NK-92 treated with Interleukin-12 subunit alpha and Interleukin-12 subunit beta, amount 100 ng/mL, for 24 hours (cell line): ENCODE measurements at places on chromosomes 5 and 9.

- no peak for DNase-seq
Observed at GRCh38 chr9:129720865-129721545, 31.8 kb downstream of the PTGES start.

DNA sequence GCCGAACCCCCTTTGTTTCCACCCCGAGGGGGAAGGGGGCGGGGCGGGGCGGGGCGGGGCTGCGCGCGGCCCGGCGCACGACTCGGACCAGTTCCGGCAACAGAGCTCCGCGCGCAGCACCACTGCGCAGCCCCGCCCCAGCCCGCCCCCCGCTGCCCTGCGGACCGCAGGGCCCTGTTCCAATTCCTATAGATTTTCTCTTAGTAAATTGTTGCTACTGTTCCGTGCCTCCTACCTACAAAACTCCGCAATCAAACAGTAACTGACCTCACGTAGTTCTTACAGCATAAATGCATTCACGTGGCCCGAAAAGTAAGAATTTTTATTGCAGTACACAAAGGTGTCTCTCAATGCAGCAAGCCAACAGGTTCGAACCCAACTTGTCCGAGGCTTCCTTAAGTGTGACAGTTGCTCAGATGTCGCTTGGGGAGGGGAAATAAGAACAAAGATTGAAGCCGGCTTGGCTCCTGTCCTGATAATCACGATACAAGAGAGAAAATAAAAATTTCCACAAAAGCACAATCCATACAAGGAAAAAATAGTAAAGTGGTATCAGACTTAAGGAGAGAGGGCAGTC, 1.2 kb upstream of the RNF38 start:
- peak; percentile 94 for DNase-seq

DNA sequence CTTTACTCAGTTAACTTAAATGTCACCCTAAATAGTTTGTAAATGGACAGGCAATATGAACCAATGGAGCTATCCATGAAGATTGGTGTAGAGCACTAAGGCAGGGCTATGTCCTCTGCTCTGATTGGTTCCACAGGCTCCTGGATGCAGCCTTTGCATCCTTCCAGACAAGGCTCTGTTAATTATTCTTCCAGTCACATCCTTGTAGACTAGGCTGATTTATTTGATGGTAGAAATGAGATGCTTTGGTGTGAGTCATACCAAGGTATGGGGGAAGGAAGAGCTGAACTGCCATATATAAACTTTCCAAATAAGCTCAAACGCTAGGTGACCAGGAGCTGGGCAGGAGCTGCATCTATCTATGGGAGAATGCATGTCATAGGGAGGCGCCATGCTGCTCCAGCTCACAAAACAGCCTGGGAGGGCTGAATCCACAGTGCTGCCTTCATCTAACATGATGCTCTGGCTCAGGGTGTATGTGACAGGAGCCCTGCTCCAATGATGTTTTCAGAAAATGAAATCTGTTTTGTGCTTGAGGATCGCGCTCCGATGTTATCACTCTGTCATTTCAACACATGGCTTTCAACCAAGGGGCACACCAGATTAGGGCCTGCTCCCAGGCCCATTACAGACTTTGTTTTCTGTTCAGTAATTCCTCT, 818.0 kb upstream of the ZNF608 start:
- no peak for DNase-seq

- DNase-seq, result no peak
Observed at GRCh38 chr5:130743092-130743491, 422.0 kb downstream of the HINT1 start.

DNA sequence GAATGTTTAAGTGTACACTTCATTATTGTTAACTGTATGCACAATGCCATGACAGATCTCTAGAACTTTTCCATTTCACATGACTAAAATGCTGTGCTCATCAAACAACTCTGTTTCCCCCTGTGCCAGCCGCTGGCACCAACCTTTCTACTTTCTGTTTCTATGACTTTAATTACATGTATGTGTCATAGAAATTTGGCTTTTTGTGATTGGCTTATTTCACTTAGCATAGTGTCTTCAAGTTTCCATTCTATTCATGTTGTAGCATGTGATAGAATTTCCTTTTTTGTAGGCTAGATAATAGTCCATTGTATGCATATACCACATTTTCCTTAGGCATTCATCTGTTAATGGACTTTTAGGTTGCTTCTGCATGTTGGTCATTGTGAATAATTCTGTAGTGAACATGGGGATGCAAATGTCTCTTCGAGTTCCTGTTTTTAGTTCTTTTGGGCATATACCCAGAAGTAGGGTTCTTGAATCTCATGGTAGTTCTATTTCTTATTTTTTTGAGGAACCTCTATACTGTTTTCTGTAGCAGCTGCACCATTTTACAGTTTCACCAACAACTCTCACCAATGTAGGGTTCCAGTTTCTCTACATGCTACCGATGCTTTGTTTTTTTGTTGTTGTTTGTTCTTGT, 184.4 kb upstream of the DMRT1 start:
- no peak for DNase-seq

DNA sequence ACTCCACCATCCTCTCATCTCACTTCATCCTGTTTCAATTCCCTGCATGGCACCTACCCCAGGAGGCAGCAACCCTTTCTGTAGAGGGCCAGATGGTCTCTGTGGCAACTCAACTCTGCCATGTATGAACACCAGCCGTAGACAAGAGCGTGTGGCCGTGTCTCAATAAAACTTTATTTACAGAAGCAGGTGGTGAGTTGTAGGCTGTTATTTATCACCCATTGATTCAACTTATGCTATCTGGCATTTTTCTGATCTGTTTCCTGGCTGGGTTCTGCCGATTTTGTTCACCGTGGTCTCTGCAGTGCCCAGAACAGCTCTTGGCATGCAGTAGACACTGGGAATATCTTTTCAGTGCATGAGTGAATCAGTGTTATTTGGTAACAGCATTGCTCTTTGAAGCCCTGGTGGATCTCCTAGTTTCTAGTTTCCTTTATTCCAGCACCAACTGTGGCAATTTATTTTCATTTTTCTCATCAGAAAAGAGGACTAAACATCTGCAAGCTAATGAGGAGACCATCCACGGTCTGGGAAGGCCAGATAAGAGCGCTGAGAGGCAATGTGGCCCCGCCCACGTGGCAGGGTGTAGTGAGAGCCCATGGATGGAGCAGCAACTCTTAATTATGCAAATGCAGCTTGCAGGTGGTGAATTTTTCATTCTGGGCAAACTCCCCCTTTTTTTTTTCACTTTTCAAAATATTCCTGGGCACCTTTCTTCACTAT, 77.9 kb downstream of the CTSL start:
- no peak for DNase-seq

- DNase-seq, result peak; percentile 45
Observed at GRCh38 chr9:95822583-95823431, 52.7 kb upstream of the ERCC6L2 start.

GRCh38 chr5:115345344-115345743, 48.9 kb upstream of the CCDC112 start:
- no peak for DNase-seq

- DNase-seq, result no peak
Observed at GRCh38 chr5:56984445-56984844, 32.5 kb upstream of the MIER3 start.

DNA sequence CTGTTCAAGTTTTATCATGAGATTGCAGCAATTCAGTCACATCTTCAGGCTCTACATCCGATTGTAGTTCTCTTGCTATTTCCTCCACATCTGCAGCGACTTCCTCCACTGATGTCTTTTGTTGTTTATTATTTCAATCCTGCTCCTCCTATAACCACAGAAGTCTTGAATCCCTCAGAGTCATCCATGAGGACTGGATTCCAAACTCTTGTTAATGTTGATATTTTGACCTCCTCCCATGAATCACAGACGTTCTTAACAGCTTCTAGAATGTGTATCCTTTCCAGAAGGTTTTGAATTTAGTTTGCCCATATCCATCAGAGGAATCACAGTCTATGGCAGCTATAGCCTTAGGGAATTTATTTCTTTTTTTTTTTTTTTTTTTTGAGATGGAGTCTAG, 3.6 kb downstream of the FBXO38 start:
- DNase-seq, result no peak

DNA sequence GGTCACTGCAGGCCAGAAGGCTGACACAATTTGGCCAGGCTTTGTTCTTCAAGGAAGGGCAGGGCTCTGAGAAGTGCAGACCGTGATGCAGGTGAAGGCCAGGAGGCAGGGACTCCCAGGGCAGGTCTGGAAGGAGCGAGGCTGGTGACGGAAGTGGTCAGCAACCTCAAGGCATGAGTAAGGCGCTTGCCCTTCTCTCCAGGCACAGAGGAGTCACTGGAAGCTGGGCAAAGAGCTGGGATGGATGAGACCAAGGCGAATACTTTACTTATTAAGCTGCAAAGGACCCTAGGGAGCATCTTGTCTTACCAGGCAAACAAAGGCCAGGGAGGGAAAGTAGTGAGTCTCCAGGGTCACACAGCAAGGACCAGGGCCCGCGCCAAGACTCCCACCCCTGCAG, 18.6 kb downstream of the IRF1 start:
- no peak for DNase-seq

- no peak for DNase-seq
Observed at GRCh38 chr5:117496801-117497200, 922.2 kb upstream of the SEMA6A start.

DNA sequence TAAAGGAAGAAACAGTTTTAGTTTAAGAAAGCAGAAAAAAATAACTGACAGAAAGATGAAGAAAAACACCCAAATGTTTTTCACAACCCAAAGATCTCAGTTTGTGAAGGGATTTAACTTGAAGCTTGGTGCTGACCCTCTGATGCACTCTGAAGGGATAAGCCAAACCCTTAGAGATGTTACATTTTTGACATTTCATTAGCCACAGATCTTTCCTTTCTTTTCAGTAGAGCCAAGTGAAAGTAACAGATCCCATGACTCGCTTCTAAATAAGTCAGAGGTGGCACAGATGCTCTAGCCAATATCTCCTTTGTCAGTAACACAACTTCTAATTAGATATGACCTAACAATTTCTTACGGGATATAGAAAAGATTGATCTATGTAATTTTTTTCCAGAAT, 394.5 kb upstream of the EDIL3 start:
- DNase-seq, result no peak

GRCh38 chr5:133367984-133368383, 244.4 kb downstream of the FSTL4 start:
- DNase-seq, result no peak

DNA sequence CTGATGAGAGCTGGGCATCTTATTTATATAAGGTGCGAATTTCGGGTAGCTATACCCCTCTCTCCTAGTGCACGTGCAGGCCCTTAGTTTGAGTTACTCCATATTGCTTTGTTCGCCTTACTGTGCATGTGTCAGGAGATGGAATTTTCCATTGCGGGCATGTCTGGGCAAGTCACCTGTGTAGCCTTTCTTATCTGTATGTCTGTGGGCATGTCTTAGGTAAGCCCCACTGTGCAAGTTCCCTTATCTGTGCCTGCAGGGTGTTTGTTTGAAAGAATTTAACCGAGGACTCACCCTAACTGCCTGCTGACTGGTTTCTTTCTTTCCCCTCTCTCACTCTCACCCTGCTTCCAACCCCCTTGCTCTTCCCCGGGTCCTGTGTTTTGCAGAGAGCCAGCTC, 140.7 kb upstream of the RANBP3L start:
- no peak for DNase-seq

GRCh38 chr5:34410411-34411139, 245.6 kb upstream of the RAI14 start:
- no peak for DNase-seq

DNA sequence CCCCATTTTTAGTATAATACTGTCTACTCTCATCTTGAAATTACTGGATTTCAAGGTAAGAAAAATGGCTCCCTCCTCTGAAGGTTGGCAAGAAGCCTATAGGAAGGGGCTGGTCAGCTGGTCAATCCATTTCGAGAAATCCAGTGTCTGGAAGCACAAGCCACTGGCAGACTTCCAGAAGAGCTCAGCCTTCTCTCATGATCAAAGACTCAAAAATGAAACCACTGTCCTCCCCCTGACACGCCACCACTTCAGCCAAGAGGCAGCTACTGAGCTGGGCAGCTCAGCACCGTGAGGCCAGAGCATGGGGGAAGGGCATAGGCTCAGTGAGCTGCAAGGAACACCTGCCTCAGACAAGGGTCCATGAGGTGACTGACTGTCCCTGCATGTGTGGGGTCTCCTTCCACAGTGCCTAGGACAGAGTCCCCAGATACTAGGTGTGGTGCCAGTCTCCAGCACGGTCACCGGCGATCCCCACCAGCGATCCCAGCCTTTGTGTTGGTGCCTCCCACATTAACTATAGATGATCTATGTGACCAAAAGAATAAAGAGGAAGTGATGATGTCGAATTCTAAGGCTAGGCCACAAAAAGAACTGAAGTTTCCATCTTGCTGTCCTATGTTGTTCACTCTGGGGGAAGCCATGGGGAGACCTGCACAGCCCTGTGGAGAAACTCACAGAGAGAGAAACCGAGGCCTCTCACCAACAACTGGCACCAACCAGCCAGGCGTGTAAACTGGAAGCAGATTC, 100.1 kb upstream of the LRRTM2 start:
- no peak for DNase-seq

- DNase-seq, result no peak
Observed at GRCh38 chr9:78297672-78297961, 692 bp downstream of the PSAT1 start.

DNA sequence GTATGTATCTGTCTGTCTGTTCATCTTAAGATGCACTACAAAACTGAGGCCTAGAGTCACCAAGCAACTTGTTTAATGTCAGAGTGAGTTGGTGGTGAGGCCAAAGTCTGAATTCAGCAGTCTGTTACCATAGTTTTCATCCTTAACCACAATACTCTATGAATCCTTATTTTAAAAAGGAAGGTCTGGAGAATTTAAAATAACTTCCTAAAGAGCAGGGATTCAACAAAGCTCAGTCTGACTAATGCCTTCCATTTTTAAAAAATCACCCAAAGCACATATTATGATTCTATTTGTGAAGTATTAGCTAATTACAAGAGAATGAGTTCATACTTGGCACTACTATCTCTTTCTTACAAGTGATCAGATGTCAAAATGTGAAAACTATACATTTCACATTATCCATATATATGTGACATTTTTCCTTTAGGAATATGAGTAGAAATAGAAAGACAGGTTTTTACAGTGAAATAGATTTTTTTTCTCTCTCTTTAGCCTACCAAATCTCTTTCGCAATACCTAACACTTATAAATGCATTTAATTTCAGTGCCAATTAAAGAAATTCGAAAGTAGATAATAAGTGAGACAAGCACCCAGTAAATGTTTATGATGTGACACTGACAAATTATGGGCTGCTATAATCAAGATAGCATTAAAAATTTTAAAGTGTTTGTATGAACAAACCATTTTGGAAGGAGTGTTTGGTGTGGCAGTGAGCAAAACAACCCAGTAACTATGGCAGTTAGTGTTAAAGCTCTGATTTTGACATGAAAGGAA, 102.3 kb upstream of the CDKN2B start:
- DNase-seq, result no peak

DNA sequence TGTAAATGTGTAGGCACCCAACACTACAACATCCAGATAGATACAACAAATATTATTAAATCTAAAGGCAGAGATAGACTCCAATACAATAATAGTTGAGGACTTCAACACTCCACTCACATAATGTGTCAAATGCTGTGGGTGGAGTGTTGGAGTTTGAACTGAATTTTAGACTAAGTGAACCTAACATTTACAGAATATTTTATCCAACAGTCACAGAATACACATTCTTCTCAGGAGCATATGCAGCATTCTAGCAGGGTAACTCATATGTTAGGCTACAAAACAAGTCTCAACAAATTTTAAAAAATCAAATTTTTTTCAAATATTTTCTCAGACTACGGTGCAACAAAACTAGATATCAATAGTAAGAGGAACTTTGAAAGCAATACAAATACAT, 648.7 kb upstream of the CDH18 start:
- DNase-seq, result no peak

GRCh38 chr9:78682216-78682615, 385.3 kb downstream of the PSAT1 start:
- no peak for DNase-seq

- no peak for DNase-seq
Observed at GRCh38 chr9:91483189-91483691, 59.6 kb upstream of the NFIL3 start.
